ENCODE measurements at places on chromosomes 4 and X.

- no peaks in the 10 kb centered on the region for H3K36me3 ChIP-seq
- H3K4me1 ChIP-seq = no peaks in the 10 kb centered on the region
- DNase-seq = no peak
- no peaks in the 10 kb centered on the region for H3K27me3 ChIP-seq
- H3K27ac ChIP-seq = no peak overlapping the region
Measured at GRCh38 chr4:152278505-152279233, 257.2 kb downstream of the FBXW7 start.

- H3K27ac ChIP-seq = no peak overlapping the region
- no peak overlapping the region for H3K4me3 ChIP-seq
- DNase-seq = no peak
- no peaks in the 10 kb centered on the region for H3K27me3 ChIP-seq
- H3K4me1 ChIP-seq = no peaks in the 10 kb centered on the region
Measured at GRCh38 chr4:110306303-110306702, 107.9 kb upstream of the ELOVL6 start.

GRCh38 chrX:132853040-132853439 is 105.4 kb downstream of the HS6ST2 start:
- H3K27ac ChIP-seq = no peak overlapping the region
- DNase-seq = no peak
- H3K4me3 ChIP-seq = no peak overlapping the region
- no peaks in the 10 kb centered on the region for H3K36me3 ChIP-seq
- H3K4me1 ChIP-seq = no peaks in the 10 kb centered on the region

DNA sequence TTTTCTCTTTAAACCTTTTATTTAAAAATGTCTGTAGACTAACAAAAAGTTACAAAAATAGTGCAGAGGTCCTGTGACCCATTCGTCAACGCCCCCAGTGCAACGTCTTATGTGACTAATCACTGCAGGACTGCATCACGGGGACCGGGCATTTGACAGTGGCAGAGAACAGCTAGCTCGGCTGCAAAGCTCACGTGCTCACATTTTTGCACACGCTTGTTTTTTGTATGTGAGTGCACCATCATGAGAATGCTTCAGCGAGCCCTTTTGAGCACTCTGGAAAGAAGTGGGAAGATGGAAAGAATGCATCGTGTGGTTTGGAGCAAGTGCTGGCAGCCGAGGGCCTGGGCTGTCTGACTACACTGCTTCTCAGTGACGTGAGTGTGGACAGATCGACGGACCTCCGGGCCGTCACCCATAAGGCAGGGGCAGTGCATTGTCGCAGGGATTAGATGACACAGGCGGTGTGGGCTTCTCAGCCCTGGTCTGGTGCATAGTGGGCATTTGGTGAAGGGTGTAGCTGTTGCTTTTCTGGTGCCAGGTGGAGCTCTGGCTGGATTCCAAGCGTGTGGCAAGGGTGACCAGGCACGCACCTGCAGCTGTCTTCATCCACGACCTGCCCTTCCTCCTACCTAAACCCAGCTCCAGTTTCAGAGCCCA is 17.7 kb downstream of the SPON2 start:
- H3K27me3 ChIP-seq = no peaks in the 10 kb centered on the region
- no peak overlapping the region for H3K27ac ChIP-seq
- no peaks in the 10 kb centered on the region for H3K36me3 ChIP-seq
- DNase-seq = no peak

DNA sequence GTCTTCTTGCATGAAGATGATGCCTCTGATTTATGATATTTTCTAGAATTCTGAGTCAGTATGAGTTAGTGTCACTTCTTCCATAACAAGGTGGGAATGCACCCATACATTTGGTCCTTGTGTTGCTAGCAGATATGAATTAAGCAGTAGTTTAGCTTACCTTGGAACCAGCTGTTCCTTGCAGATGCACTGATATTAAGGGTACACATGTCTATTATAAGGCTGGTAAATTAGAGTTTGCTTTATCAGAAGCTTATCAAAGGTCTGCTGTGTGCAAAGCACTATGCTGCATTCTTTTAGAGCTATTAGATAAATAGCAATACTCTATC is 36.5 kb downstream of the AFF1 start:
- H3K4me1 ChIP-seq = no peaks in the 10 kb centered on the region
- H3K36me3 ChIP-seq = no peaks in the 10 kb centered on the region

- H3K4me1 ChIP-seq = no peaks in the 10 kb centered on the region
- no peak overlapping the region for H3K4me3 ChIP-seq
- no peak overlapping the region for H3K27ac ChIP-seq
- no peaks in the 10 kb centered on the region for H3K36me3 ChIP-seq
Measured at GRCh38 chr4:647481-647880, 22.1 kb downstream of the PDE6B start.

GRCh38 chr4:121096629-121097028 is 24.3 kb upstream of the NDNF start:
- no peaks in the 10 kb centered on the region for H3K27me3 ChIP-seq
- H3K36me3 ChIP-seq = no peaks in the 10 kb centered on the region
- H3K4me1 ChIP-seq = no peaks in the 10 kb centered on the region
- no peak overlapping the region for H3K27ac ChIP-seq
- no peak for DNase-seq

GRCh38 chr4:53786632-53787031 is 195.3 kb upstream of the LNX1 start:
- DNase-seq = no peak
- no peaks in the 10 kb centered on the region for H3K36me3 ChIP-seq
- H3K4me3 ChIP-seq = no peak overlapping the region
- no peaks in the 10 kb centered on the region for H3K27me3 ChIP-seq

- H3K4me1 ChIP-seq = no peaks in the 10 kb centered on the region
- no peaks in the 10 kb centered on the region for H3K27me3 ChIP-seq
- no peaks in the 10 kb centered on the region for H3K36me3 ChIP-seq
Measured at GRCh38 chr4:96112631-96113030, 272.7 kb downstream of the PDHA2 start.

DNA sequence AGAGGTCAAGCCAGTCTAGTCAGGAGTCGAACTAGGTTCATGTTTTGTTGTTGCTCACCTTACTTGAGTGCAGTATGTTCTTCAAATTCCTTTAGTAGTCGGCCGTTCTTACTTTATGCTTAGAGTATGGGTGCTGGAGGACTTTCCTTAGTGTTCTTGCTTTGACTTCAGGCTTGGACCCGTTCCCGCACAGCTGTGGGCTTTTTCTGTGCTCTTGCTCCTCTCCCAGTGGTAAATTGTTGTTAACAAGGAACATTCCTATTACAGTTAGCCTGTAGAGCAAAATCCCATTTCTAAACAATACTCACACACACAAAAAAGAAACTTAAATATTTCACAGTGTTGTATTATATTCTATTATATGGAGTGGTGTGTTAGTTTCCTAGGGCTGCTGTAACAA is 113.5 kb downstream of the RAP1GDS1 start:
- H3K36me3 ChIP-seq = no peaks in the 10 kb centered on the region
- no peaks in the 10 kb centered on the region for H3K27me3 ChIP-seq
- no peak overlapping the region for H3K27ac ChIP-seq
- no peak for DNase-seq

- H3K27me3 ChIP-seq = no peaks in the 10 kb centered on the region
- no peaks in the 10 kb centered on the region for H3K36me3 ChIP-seq
Measured at GRCh38 chrX:132373610-132374009, 115.2 kb downstream of the MBNL3 start.

- DNase-seq = peak; percentile 17
- no peaks in the 10 kb centered on the region for H3K4me1 ChIP-seq
- H3K4me3 ChIP-seq = no peak overlapping the region
Measured at GRCh38 chr4:78121338-78121904, 64.3 kb downstream of the FRAS1 start.

- no peaks in the 10 kb centered on the region for H3K36me3 ChIP-seq
- no peaks in the 10 kb centered on the region for H3K27me3 ChIP-seq
- H3K4me1 ChIP-seq = peaks cover 4% of the 10 kb centered on the region
- H3K4me3 ChIP-seq = peak overlapping the region; percentile 89
- peak overlapping the region; percentile 92 for H3K27ac ChIP-seq
- DNase-seq = peak; percentile 7
Measured at GRCh38 chr4:140372751-140373327, 607 bp upstream of the SCOC start.

GRCh38 chr4:76407440-76408119 is 13.4 kb downstream of the CCDC158 start:
- H3K4me3 ChIP-seq = no peak overlapping the region
- H3K27ac ChIP-seq = no peak overlapping the region
- no peaks in the 10 kb centered on the region for H3K36me3 ChIP-seq
- H3K27me3 ChIP-seq = no peaks in the 10 kb centered on the region
- no peaks in the 10 kb centered on the region for H3K4me1 ChIP-seq

GRCh38 chr4:127509155-127509554 is 123.6 kb upstream of the INTU start:
- H3K36me3 ChIP-seq = no peaks in the 10 kb centered on the region
- H3K27ac ChIP-seq = no peak overlapping the region
- no peaks in the 10 kb centered on the region for H3K27me3 ChIP-seq
- no peak for DNase-seq
- no peak overlapping the region for H3K4me3 ChIP-seq
- no peaks in the 10 kb centered on the region for H3K4me1 ChIP-seq

- no peaks in the 10 kb centered on the region for H3K27me3 ChIP-seq
- no peak overlapping the region for H3K27ac ChIP-seq
- H3K4me1 ChIP-seq = no peaks in the 10 kb centered on the region
- H3K4me3 ChIP-seq = no peak overlapping the region
- no peaks in the 10 kb centered on the region for H3K36me3 ChIP-seq
Measured at GRCh38 chr4:115580901-115581300, 467.5 kb upstream of the NDST4 start.

DNA sequence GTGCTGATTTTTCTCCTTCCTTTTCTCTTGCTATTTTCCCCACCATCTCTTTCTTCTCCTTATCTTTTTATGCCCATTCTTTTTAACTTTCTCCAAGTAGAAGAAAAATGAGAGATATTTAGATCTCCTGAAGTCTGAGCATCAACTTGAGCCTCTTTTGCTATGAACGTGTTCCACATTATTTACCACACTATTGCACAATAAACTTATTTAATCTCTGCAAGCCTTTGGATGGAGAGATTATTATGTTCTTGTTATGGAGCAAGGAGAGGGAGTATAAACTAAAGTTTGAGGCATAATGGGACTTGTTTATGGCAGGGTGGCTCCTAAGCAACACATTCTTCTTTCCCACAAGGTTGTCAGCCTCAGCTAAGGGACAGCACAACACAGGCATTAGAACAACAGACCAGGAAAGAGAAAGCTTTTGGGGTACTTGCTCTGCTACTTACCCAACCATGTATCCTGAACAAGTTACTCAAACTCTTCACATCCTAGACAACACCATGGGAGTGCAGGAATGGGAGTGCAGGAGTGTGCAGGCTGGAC is 365.5 kb upstream of the BOD1L1 start:
- no peaks in the 10 kb centered on the region for H3K4me1 ChIP-seq
- no peak overlapping the region for H3K4me3 ChIP-seq
- no peaks in the 10 kb centered on the region for H3K36me3 ChIP-seq
- no peaks in the 10 kb centered on the region for H3K27me3 ChIP-seq
- no peak overlapping the region for H3K27ac ChIP-seq

GRCh38 chr4:2963966-2964471 is 648 bp downstream of the GRK4 start:
- no peak for DNase-seq
- peak overlapping the region; percentile 97 for H3K4me3 ChIP-seq
- no peaks in the 10 kb centered on the region for H3K27me3 ChIP-seq
- H3K4me1 ChIP-seq = no peaks in the 10 kb centered on the region

DNA sequence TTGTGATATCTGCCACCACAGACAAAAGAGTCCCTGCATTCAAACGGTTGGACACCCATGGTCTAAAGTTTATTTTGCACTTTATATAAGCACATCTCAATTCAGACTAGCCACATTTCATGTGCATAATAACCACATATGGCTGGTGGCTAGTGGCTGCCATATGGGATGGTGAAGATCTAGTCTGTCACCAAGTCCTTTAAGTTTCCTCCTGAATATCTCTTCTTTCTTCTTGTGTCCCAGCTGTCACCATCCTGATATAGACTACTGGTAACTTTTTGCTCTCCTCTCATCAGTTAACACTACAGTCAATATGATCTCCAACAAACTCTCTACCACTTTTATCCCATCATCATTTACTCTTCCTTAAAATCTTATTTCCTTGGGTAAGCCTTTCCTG is 9.3 kb downstream of the HSPA4L start:
- H3K27me3 ChIP-seq = no peaks in the 10 kb centered on the region
- H3K4me3 ChIP-seq = no peak overlapping the region

DNA sequence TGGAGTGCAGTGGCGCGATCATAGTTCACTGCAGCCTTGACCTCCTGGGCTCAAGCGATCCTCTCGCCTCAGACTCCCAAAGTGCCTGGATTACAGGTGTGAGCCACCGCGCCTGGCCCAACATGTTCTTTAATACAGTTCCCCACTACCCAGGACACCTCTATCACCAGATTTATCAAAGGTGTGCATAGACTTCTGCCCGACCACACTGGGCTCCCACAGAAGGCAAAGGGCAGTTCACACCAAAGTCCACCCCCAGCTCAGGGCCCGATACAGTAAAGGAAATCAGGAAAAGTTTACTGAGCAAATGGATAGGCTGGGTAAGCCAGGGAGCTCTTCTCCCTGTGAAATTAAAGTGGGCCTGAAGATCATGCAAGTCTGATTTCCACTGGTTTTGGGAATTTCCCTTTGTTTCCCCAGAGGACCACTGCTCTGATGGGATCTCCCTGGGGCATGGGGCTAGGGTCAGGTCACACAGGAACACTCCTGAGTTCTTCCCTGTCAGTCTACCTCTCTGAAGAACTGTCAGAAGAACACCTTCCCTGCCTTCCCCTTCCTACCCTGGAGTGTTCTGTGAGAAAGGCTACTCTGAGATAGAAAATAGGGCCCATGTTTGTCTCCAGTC is 17.7 kb upstream of the PIM2 start:
- no peaks in the 10 kb centered on the region for H3K4me1 ChIP-seq
- no peak overlapping the region for H3K27ac ChIP-seq
- H3K4me3 ChIP-seq = no peak overlapping the region
- no peaks in the 10 kb centered on the region for H3K27me3 ChIP-seq
- no peak for DNase-seq

- no peaks in the 10 kb centered on the region for H3K36me3 ChIP-seq
- no peak overlapping the region for H3K27ac ChIP-seq
- no peak overlapping the region for H3K4me3 ChIP-seq
- H3K4me1 ChIP-seq = no peaks in the 10 kb centered on the region
Measured at GRCh38 chrX:53323196-53323595, 41.8 kb upstream of the IQSEC2 start.

- H3K4me3 ChIP-seq = no peak overlapping the region
- H3K36me3 ChIP-seq = no peaks in the 10 kb centered on the region
- H3K4me1 ChIP-seq = no peaks in the 10 kb centered on the region
- DNase-seq = no peak
- H3K27me3 ChIP-seq = no peaks in the 10 kb centered on the region
- H3K27ac ChIP-seq = no peak overlapping the region
Measured at GRCh38 chr4:54152846-54153600, 53.1 kb downstream of the GSX2 start.

DNA sequence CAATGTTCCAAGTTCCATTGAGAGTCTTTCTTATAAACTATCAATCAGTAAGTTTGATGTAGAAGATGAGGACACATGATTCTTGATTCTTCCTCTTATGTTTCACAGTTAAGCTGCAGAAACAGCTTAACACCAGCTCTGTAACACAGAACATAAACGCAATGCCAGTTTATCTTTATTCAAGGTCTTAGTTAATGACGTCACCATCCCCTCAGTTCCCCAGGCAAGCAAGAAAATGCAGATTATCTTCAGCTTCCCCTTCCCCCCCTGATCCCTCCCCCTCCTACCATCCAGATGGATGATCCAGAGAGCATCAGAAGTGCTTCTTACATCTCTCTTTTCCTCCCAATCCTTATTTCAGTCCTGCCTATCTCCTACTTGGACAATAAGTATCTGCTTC is 4.4 kb upstream of the SH3RF1 start:
- H3K27ac ChIP-seq = no peak overlapping the region
- H3K36me3 ChIP-seq = no peaks in the 10 kb centered on the region
